ENCODE measurements at places on chromosomes 1 and 21.

GRCh38 chr1:229557200-229557850, 1.2 kb downstream of the ABCB10 start:
- peak; percentile 52 for DNase-seq

GRCh38 chr1:244709476-244710368, 56.8 kb downstream of the DESI2 start:
- DNase-seq = no peak

GRCh38 chr1:157105988-157106812, 6.6 kb upstream of the ETV3L start:
- DNase-seq = peak; percentile 88

DNA sequence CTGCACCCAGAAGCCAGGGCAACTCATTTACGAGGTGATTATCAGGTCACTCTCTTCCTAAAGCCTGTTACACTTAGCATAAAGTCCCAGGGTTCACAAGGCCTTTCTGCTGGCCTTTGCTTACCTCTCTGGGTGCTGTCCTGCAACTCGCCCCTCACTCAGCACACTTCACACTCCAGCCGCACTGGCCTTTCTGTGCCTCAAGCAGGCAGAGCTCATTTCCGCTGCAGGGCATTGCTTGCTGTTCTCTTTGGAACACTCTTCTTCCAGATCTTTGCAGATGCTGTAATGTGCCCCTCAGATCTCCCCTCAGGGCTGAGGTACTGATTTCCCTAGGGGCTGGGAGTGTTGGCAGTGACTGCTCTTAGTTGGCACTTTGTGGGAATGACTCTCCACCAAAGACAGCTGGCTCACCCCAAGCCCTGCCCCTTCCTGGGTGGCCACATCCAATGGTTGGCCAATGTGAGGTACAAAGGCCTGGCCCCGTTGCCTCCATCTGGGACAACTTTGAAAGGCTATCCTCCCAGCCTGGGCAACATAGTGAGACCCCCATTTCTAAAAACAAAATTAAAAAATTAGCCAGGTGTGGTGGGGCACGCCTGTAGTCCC, 50.8 kb upstream of the SSBP3 start:
- DNase-seq = no peak

DNA sequence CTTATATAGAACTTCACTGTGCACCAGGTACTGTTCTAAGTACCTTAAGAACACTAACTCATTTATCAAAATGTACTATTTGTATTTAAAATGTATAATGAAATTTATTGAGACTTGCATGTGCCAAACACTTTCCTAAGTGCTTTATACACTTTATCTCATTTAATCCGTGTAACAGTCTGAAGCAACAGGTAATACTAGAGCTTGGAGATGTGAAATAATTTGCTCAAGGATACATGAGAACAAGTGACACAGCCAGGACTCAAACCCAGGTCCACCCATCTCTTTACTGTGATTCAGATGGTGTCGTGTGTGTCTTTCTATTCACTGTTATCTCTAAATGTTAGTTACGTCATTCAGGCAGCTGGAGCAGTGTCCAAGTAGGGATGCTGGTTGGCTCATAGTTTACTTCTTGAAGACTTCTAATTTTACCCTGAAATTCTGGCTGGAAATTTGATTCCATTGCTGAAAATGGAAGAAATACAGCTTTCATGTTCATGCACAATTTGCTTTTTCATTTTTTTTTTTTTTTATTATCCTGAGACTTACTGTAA, 169.7 kb upstream of the UBE2U start:
- DNase-seq = no peak

DNA sequence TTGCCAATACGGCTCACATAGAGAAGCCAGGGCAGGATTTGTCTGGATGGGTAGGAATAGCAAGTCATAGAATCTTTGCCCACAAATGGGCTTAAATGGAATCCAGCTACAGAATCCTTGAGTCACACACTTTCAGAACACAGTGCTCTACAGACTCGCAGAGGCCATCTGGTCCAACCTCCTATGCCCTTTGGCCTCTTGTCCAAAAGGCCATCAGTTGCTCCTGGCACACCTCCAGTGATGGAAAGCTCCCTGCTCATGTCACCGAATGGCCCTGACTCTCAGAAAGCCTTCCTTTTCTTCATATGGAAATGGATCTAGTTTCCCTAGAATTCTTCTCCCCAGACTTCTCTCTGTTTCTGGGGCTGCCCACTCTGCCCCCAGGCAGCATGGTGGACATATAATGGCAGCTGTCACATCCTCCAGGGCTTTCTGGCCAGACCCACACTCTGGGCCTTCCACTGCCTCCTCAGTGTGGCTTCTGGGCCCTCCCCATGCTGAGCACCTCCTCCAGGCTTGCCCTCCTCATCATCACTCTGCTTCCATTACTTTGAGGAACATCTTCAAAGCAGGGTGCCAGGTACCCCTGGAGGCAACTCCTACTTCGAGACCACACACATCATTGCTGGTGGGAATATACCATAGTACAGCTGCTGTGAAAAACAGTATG, 33.6 kb upstream of the TRABD2B start:
- DNase-seq = no peak

- DNase-seq = peak; percentile 69
Observed at GRCh38 chr1:6634371-6635052, 9.8 kb downstream of the THAP3 start.

DNA sequence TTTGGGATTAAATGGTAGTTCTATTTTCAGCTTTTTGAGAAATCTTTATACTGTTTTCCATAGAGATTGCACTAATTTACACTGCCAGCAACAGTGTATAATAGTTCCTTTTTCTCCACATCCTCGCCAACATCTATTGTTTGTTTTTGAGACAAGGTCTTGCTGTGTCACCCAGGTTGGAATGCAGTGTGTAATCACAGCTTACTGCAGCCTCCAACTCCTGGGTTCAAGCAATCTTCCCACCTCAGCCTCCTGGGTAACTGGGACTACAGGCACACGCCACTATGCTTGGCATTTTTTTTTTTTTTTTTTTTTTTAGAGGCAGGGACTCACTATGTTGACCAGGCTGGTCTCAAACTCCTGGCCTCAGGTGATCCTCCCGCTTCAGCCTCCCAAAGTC, 164.5 kb upstream of the CXADR start:
- DNase-seq = no peak

Measured in GM13976 (cell line).